ENCODE measurements at places on chromosomes 2 and 18.

- no peak for DNase-seq
These were observed 7.4 kb downstream of the MRPL30 start for GRCh38 chr2:99188357-99188756.

GRCh38 chr18:68454511-68455228 lies 260.2 kb downstream of the TMX3 start:
- DNase-seq, result no peak

GRCh38 chr2:181052523-181052891 lies 72.1 kb downstream of the UBE2E3 start:
- no peak for DNase-seq

GRCh38 chr2:195363496-195363895 lies 293.5 kb upstream of the SLC39A10 start:
- no peak for DNase-seq

- no peak for DNase-seq
These were observed 81.1 kb upstream of the EPHA4 start for GRCh38 chr2:221653182-221653581.

GRCh38 chr2:1309507-1309906 lies 103.8 kb upstream of the TPO start:
- peak; percentile 51 for DNase-seq

DNA sequence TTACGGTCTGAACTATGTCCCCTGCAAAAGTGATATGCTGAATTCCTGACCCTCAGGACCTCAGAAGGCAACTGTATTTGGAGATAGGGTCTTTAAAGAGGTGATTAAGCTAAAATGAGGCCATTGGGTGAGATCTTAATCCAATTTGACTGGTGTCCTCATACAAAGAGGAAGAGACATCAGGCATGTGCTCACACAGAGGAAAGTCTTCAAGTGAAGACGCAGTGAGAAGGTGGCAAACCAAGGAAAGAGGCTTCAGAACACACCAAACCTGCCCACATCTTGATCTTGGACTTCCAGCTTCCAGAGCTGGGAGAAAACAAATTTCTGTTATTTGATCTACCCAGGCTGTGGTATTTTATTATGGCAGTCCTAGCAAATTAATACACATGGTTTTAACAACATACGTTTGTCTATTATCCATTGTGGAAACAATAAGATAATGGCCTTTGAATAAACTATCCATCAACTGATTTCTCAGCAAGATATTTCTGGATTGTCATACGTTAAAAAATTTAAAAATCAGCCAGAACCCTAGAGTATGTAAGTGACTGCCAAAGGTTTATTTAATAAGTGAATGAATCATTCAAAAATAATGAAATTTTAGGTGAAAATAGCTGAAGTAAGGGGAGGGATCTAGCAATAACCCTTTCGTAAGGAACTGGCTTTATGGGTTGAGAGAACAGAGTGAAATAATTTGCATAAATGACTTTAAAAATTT lies 6.5 kb downstream of the WIPF1 start:
- DNase-seq, result no peak

- no peak for DNase-seq
These were observed 29.8 kb downstream of the BABAM2 start for GRCh38 chr2:27920148-27920885.

GRCh38 chr2:8682719-8683667 lies 1.1 kb downstream of the ID2 start:
- no peak for DNase-seq

All from NT2/D1 (cell line).